Stimulated activated CD8-positive, alpha-beta memory T cell treated with anti-CD3 and anti-CD28 coated beads, Interleukin-4, amount 100 ng/mL, for 1 hour (primary cell): ENCODE measurements at places on chromosomes 1 and 21.

DNA sequence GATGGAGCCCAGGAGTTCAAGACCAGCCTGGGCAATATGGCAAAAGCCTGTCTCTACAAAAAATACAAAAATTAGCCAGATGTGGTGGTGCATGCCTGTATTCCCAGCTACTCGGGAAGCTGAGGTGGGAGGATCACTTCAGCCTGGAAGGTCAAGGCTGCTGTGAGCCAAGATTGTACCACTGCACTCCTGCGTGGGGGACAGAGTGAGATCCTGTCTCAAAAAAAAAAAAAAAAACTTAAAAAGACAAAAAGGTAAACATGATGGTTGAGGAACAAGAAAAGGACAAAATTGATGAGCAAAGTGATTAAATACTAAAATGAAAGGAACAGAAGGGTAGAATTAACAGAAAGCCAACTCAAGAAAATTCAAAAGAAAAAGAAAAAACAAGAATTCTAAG, 30.6 kb downstream of the SNRPE start:
- no peak for DNase-seq

DNA sequence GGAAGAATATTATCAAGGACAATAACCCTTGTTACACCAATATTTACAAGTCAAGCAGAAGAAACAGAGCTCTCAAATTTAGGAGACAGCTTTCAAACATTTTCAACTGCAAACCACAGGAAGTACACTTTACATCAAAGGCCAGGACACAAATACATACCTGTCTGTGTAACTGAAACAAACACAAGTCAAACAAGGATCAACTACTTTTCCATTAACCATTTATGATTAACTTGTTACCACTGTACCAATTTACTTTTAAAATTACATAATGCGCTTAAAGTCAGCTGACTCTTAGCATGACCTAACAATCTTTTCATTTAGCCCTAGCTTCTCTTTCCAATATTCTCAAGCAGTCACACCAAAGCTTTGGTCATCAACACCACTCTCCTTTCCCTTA, 43.5 kb downstream of the TRIM33 start:
- no peak for DNase-seq

DNA sequence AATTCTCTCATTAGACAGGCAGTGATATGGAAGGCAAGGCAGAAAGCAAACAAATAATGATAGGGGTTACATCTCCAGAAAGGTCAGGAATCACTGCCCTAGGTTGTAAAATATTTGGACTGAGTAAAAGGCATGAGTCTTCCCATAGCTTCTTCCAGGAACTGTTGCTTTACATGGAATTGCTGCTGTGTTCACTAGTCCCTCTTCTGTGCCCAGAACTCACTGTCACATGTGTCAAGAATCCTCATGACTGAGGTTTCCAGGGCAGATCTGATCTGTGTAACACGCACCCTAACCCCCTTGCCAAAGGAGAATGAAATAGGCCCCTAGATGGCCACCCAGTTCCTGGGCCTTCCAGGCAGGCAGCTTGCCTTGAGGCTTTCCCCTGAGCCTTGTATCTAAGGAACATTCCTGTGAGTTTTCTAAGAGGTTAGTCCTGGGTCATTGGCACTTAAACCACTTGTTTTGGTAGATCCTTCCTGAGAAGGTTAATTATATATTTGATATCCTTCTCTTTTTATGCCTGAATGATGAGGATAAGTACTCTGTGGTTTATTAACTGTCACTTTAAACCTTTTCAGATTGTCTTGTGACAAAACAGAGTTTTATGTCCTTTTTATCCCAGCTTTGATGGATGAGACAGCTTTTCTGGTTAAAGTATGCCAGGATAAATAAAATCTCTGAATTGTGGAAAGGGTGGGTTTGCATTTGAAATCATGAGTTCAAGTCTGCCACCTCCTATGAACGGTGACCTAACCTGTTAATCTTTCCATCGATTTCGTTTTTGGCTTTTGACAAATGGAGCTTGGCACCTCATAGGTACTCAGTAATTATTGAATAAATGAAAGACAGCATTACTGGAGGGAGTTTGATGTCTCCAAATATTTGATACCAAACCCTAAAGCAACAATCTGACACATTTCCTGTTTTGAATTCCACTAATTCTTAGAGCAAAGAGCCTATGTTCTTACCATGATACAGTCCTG, 163.3 kb downstream of the DHRS3 start:
- no peak for DNase-seq

- DNase-seq = no peak
These were observed 124.2 kb upstream of the IFFO2 start for GRCh38 chr1:19080721-19081120.
